GM23248 (cell line): ENCODE measurements at places on chromosomes 6 and 20.
A peak's percentile ranks its signal among the peaks of the same experiment; 100 is the strongest.

DNA sequence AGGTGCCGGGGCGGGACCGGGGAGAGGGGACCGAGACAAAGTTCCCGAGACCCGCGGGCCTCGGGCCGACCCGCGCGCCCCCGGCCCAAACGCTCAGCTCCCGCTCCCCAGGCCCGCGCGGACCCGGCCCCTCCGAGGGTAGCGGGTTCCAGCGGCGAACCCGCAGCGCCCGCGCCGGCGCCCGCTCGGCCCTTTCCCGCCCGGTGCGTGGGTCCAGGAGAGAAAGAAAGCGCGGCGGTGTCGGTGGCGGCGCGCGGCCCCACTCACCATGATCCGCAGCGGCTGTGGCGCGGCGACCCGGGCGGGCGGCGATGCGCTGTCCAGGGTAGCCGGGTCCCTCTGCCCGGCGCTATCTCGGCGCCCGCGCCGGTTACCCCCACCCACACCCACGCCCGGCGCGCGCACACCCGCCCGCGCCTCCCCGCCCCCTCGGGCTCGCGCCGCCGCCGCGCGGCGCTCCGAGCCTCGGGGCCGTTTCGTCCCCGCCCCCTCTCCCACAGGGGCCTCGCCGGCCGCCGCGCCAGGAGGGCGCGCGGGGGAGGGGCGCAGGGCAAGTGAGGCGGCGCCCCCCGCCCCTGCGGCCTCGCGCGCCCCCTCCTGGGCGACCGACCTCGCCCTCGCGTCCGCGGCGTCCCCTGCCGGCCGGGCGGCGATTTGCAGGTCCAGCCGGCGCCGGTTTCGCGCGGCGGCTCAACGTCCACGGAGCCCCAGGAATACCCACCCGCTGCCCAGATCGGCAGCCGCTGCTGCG lies at the start of gene ELOVL2:
ELOVL2 (minus strand) TSS at position 345 of the 751 bp plus-strand sequence; CDS start at position 270, 75 bp downstream.
- peak; percentile 74 for DNase-seq

DNA sequence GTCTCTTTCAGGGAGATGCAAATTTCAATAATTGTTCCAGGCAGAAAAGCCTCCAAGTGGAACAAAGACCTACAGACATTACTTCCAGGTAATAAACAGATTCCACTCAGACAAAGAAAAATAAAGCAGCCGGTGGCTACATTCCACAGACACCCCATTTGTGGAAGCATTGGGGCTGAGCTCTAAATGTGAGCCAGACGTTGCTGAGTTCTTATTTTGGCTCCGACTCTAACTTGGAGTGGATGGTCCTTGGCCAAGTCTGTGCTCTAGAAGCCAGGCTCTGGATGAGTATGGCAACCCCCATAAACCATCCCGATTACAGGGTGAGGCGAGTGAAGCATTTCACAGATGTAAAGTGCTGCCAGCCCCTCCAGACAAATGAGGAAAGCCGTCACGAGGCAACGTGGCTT lies 6.6 kb downstream of the TRAM2 start:
- DNase-seq = peak; percentile 86

GRCh38 chr20:24497851-24498250 lies 28.4 kb downstream of the SYNDIG1 start:
- no peak for DNase-seq

DNA sequence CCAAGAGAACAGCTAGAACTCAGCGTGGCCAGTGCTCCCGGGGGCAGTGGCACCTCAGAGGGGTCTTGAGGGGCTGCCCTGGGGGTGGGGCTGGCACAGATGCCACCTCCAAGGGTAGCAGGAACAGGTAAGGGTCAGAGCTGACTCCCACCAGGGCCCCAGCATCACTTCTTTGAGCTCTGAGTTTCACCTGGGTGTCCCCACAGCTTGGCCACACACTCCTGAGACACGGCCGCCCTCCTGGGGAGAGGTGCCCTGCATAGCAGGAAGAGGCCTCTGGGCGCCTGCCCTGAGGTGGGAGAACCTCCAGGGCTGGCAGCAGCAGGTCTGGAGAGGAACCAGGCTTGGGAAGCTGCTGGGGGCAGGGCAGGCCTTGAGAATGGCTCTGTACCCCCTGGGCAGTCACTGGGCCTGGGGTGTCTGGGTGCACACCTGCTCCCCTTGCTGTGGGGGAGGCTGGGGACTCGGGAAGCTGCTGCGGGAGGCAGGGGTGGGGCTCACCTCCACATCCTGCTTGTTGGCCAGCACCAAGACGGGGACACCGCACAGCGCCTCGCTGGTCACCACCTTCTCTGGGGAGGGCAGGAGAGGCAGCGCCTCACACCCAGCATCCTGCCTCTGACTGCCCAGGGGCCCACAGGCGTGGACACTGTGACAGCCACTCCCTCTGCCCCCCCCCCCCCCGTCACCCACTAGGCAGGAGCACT lies 5.0 kb downstream of the TNFRSF6B start:
- DNase-seq = no peak

DNA sequence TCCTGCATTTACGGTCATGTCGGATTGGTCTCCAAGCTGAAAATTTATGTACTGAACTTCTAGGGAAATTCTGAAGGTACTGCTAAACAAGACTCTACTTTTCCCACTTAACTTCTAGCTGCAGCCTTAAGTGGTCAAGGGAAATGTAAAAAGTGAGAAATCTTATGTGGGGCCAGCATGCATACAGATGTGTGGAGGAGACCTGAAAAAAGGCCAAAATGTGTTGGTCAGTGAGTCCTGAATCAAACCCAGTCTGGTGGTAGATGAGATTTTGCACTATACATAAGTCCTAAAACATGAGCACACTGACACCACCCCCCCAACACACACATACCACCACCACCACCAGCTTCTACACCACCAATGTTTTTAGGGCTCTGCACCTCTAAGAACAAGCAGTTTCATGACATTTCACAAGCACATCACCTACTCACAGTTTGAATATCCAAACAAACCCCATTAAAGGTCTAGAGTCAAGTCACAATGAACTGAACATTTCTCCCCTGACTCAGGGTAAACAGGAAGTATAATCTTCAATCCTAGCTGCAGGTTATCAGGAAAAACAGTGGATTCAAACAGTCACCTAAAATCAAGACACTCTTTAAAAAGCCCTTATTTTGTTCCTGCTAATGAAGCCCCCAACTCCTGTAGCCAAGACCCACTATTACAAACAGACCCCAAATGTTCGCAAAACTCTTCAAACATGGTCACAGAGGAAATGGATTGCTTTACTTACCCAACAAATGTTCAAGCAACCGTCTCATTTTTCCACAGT lies 1.6 kb downstream of the ZMYND8 start:
- DNase-seq = peak; percentile 44

GRCh38 chr6:32355018-32355417 lies 16.7 kb downstream of the TSBP1 start:
- no peak for DNase-seq

DNA sequence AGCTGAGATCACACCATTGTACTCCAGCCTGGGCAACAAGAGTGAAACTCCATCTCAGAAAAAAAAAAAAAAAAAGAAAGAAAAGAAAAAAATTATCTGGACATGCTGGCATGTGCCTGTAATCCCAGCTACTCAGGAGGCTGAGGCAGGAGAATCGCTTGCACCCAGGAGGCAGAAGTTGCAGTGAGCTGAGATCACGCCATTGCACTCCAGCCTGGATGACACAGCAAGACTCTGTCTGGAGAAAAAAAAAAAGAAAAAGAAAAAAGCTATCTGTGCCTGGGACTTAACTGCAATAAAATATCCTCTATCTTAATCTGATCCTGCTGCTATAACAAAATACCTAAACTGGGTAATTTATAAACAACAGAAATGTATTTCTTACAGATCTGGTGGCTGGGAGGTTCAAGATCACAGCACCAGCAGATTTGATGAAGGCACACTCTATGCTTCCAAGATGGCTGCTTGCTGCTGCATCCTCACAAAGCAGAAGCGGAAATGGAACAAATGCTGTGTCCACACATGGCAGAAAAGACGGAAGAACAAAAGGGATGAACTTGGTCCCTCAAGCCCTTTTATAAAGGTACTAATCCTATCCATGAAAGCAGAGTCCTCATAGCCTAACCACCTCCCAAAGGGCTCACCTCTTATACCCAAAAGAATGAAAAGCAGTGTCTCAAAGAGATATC lies 273.3 kb upstream of the JARID2 start:
- no peak for DNase-seq

GRCh38 chr6:129771678-129772077 lies 61.7 kb upstream of the ARHGAP18 start:
- no peak for DNase-seq

- DNase-seq = peak; percentile 40
Observed at GRCh38 chr6:133236932-133237331, 4.2 kb upstream of the EYA4 start.

GRCh38 chr6:145017516-145017915 lies 717.8 kb downstream of the EPM2A start:
- peak; percentile 60 for DNase-seq

- no peak for DNase-seq
Observed at GRCh38 chr20:40463171-40463570, 225.9 kb downstream of the MAFB start.

- peak; percentile 63 for DNase-seq
Observed at GRCh38 chr6:15897063-15897876, 231.6 kb upstream of the MYLIP start.

DNA sequence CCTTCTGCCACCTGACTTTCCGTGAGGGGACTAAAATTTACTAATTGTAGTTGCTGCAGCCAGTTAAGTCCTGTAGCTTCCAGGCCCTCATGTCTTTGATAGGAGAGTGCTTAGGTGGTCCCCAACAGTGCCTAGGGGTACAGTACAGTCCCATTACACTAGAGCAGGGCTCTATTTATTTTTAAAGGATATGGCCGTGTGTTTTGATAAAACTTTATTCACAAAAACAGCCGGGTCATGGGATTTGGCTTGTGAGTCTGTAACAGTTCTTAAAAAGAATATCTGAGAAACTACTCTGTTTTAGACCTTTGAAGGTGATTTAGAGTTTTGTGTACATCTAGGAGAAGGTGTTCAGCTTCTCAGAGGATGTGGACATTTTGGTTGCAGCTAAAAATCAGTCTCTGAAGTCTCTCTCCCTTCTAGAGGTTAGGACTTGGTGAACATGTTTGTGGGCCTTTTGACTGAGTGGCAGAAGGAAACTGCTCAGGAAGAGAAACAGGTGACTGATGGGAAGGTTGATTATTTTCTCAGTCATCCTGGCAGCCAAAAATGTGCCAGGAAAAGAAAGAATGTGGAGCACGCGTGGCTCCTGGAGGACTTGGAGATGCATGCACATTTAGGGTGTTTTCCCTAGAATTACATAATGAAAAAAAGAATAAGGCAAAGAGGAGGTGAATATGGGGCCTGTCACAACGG lies 57.4 kb downstream of the VAPB start:
- no peak for DNase-seq

- DNase-seq = no peak
Observed at GRCh38 chr6:4510317-4510716, 265.9 kb upstream of the CDYL start.

DNA sequence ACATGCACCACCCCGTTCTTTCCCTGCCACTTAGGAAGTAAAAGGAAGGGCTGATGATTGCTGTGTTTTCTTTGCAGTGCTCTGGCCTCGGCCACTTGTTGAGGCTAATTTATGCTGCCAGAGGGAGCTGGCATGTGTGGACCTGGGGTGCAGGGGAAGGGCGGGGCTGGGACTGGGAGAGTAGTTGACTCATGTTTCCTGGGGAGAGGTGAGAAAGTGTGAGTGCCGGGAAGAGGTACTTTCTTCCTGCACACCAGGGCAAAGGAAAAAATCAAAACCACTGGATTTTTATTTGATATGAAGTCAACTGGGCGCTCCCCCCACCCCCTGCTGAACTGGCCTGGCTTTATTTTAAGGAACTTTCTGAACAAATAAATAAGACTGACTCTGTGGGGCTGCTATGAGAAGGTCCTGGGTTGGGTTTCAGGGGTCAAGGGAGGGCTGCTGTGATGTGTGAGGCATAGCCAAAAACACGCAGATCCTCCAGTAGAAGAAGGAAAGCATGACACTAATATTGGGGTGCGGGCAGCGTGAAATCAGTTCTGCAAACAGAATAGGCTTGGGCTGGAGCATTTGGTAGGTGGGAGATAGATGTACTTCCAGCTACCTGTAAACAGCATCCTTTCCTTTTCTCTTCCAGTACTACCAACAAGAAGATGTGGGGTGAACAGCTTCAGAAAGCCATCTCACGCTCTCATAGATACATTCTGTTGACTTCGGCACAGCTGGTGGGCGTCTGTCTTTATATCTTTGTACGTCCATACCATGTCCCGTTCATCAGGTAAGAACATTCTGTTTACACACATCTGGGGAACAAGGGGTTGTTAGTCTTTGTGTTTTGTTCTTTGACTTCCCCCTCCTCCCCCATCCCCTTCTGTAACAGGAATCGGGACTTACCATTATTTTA lies 87.5 kb downstream of the SYNJ2 start:
- DNase-seq = peak; percentile 82

- peak; percentile 74 for DNase-seq
Observed at GRCh38 chr20:25623225-25623735, 534 bp downstream of the NANP start.

- DNase-seq = peak; percentile 55
Observed at GRCh38 chr6:127520066-127520465, 931 bp upstream of the MTCL3 start.

DNA sequence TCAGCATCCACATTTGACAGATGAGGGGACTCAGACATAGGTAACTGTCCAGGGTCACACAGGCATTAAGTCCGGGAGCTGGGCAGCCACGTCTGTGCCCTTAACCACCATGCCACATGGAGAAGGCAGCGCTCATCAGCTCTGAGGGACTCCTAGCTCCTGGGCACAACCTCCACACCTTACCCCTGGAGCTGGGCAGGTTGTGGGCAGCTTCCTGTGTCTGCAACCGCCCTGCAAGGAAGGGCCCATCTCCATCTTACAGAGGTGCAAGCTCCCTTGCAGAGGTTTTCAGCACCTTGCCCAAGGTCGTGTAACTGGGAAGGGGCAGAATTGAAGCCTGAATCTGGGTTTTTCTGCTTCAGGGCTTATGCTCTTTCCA lies 7.9 kb downstream of the CCDC167 start:
- no peak for DNase-seq

- DNase-seq = no peak
Observed at GRCh38 chr6:156933201-156934068, 156.3 kb downstream of the ARID1B start.

DNA sequence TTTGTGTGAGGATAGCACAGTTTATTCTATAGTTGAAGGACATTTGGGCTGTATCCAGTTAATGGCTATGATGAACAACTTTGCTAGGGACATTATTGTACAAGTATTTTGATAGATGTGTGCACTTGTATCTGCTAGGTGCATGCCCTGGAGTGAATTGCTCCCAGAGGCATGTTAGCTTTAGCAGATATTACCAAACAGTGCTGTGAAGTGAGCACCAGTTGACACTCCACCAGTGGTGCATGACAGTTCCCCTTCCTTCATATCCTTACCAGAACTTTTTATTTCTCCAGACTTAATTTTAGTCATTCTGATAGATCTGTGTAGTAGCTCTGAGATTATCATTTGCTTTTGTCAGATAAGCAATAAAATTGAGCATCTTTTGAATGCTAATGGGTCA lies 48.9 kb upstream of the ENPP5 start:
- no peak for DNase-seq

GRCh38 chr6:111805511-111806164 lies 67.6 kb downstream of the FYN start:
- DNase-seq = peak; percentile 83

- DNase-seq = no peak
Observed at GRCh38 chr6:111667931-111668330, 62.3 kb upstream of the TRAF3IP2 start.
